ENCODE measurements at places on chromosomes 13 and 19. TPM values are rescaled to one million over a fixed set of nuclear protein-coding genes. Genes with fewer than 3 reads are reported as not detected.

DNA sequence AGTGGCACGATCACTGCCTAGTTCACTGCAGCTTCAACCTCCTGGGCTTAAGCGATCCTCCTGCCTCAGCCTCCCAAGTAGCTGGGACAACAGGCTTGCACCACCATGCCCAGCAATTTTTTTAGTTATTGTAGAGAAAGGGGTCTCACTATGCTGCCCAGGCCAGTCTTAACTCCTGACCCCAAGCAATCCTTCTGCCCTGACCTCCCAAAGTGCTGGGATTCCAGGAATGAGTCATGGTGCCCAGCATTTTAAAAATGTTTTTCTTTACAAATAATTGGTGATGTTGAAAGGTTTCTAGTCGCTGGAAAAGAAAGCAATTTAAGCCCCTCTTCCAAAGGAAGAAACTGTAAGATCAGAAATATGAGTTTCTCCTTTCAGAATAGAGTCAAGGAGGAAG is 19.4 kb downstream of the DYRK1B start:
- DNase-seq, result no peak

- no peak for DNase-seq
Measured at GRCh38 chr19:15551293-15552004, 43.1 kb downstream of the CYP4F22 start.

DNA sequence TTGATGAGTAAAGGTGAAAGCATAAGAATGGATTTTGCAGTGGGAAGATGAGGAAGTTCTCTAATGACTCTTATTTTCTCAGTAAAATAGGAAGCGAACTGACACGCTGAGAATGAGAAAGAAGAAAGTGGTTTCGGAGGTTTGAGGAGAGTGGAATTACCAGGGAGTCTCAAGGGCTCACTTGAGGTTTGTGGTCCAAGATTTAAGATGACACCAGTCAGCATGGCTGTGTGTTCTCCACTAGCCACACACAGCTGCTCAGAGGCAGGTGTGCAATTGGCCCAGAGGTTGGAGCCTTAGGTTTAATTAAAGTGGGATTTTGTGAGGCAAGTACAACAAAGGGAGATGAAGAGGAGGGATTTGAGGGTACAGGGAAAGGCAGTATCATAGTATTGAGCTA is 99.6 kb upstream of the NBEA start:
- no peak for DNase-seq

Gene ZNF229
- polyA plus RNA-seq, result 15.7 TPM

Gene ATXN8OS
- polyA plus RNA-seq, result 0.37 TPM

DNA sequence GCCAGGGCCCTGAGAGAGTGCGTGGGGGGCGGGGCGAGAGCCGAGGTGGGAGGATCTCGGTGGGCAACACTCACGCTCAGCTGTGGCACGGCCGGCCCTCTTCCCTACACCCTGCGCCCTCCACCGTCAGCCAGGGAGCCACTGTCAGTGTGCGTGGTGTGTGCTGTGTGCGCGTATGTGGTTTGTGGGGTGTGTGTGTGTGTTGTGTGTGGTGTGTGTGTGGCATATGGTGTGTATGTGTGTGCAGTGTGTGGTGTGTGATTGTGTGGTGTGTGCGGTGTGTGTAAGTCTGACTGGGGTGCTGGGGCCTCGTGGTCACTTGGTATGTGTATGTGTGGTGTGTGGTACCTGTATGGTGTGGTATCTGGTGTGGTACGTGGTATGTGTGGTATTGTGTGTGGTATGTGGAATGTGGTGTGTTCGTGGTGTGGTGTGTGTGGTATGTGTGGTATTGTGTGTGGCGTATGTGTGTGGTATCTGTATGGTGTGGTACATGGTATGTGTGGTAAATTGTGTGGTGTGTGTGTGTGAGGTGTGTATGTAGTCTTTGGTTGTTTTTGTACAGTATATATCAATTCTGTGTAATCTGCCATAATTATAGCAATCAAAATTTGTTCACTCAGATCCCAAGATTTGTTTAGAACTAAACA is 5.1 kb downstream of the GRK1 start:
- no peak for DNase-seq

GRCh38 chr13:35906636-35907035 is 224.5 kb downstream of the DCLK1 start:
- no peak for DNase-seq

- no peak for DNase-seq
Measured at GRCh38 chr19:16861011-16861410, 27.8 kb upstream of the F2RL3 start.

GRCh38 chr13:113455384-113455783 is 2.1 kb upstream of the ADPRHL1 start:
- DNase-seq, result no peak

DNA sequence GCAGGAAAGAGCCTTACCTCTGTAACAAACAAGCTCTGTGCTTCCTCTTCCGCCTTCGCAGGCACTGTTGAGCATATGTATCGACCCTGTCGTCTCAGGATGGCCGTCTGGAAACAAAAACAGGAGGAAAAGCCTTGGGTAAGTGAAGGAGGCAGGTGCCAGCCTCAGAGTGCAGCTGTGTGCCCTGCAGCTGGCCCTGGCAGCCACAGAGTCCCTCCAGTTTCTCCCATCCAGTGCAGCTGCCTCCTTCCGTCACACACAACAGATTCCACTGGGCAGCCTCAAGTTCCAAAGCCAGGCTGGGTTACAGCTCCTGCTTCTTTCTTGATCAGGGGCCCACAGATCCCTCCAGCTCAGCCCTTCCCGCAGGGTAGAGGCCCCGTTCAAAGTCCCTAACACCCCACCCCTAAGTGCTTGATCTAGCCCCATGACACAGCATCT is 47.7 kb downstream of the DOCK9 start:
- DNase-seq, result no peak

GRCh38 chr13:31199527-31199848 is 287 bp upstream of the B3GLCT start:
- no peak for DNase-seq

- no peak for DNase-seq
Measured at GRCh38 chr19:6570764-6571163, 20.2 kb downstream of the CD70 start.

Gene MCF2L
- polyA plus RNA-seq, result 26.2 TPM

DNA sequence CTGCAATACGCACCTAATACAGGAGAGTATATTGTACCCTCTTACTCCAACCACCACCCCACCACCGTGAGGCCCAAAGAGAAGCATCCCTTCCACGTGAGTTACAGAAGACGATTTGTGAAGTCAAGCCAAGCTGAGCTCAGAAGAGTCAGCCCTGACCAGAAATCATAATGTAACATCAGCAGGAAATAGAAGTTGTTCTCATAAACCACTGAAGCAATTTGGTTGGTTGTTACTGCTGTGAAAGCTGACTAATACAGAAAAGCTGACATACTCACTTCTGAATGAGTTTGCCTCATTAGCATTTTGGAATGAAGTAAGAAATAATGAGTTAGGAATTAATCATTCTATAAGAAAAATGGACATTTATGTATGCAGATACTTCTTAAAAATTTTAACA is 749.4 kb upstream of the SLC10A2 start:
- no peak for DNase-seq

Gene TEKTIP1
- polyA plus RNA-seq, result 4.3 TPM

GRCh38 chr13:113002206-113002912 is 33.3 kb downstream of the MCF2L start:
- DNase-seq, result no peak

DNA sequence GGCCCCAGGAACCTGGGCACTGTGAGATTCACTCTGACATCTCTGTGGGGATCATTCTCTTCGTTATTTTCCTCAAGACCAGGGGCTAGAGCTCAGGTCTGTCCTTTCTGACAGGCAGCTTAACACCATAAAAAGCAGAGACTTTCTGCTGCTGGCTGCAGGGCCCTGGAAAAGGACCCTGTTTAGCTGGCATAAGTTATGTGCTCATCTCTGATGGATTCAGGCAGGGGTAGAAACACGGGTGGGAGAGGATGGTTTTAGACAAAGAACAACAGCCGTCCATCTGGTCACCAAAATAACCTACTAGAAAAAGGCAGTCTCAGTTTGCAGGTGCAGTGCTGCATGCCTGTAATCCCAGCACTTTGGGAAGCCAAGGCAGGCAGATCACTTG is 2.3 kb upstream of the GPI start:
- DNase-seq, result no peak

Gene FCAR
- polyA plus RNA-seq, result 0.24 TPM
